ENCODE measurements at places on chromosomes 16 and 17.

DNA sequence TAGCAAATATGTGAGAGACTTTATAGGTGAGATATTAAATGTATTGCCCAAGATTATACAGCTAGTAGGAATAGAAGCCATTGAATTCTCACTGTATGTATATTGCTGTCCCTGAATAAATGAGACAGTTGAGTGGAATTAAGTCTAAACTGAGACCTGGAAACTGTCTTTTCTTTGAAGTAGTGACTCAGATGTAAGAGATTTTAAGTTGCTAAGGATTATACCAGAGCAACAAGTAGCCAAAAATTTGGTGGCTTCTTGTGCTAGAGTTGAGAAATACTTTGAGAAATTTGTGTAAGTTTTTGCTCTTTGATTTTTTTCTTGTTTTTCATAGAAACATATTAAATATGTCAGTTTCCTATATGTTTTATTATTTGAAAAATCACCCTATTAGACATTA, 58.7 kb downstream of the TANC2 start:
- no peak for DNase-seq

- no peak for DNase-seq
These were observed 24.2 kb downstream of the IGSF6 start for GRCh38 chr16:21628121-21628726.

DNA sequence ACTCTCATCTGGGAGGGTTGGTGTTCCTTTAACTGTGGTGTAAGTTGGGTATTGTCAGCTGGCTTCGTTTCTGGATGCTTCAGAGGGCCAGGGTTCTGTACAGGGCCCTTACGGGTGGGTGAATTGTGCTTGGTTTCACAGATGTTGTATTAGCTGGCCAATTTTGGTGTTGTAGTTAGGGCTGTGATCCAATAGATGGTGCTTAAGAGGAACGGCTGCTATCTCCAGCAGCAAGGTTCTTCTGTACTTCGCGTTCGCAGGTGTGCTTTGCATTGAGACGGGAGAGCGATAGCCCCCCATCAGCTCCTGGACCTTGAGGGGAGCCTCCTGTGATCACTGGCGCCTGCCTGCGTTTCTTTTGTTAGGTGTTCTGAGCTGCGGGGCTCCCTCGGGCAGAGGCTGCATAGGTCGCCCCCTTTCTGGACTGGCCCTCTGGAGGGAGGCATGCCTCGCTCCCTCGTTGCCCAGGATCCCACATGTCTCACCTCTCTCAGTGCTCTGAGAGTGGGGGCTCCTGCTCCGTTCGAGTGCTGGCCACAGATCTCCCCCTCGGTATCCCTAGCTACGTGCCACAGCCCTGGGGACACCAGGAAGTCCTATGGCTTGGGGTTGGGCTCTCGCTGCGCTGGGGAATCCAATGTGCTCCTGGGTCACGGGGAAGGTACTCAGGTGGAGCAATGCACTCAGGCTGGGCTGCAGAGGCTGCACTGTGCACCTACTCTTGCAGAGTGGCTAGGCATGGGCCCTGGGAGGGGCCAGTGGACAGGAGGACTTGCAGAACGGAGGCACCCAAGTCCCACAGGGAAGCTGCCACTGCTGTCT, 837 bp upstream of the PRDM7 start:
- DNase-seq, result no peak

GRCh38 chr16:31371619-31372484, 16.9 kb downstream of the ITGAX start:
- no peak for DNase-seq

GRCh38 chr16:87559945-87560344, 42.4 kb upstream of the JPH3 start:
- no peak for DNase-seq

DNA sequence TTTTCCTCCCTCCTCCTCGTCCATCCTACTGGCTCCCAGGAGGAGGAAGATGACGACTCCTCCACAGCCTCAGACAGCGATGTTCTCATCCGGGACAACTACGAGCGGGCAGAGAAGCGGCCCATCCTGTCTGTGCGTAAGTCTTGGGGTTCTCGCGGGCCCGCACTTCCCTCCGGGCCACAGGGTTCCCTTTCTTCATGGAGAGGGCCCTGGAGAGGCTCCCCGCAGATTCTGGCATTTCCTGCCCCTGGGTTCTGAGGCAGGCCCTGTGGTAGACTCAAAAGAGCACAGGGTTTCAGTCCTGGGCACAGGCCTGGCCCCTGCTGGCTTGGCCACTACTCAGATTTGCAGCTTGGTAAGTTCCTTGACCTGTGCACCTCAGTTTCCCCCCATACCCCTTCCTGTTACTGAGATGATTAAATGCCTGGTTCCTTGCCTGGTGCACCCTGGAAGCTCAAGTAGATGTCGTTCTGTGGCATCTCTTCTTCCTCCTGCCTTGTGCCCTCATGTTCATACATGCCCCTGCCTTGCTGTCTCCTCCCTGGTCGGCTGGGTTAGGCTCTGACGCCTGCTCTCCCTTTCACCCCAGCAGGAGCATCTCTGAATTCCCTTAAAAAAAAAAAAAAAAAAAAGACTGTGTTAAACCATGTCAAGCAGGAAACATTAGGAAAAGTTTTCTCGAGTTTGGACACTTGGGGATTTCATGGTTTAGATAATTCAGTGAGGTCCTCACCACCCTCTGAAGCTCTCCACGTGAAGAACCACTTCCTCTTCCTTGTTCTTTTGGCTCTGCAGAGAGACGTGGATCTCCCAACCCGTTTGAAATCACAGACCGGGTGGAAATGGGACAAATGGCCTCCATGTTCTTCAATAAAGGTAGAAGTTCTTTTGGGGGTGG, 14.3 kb upstream of the NAT9 start:
- no peak for DNase-seq

DNA sequence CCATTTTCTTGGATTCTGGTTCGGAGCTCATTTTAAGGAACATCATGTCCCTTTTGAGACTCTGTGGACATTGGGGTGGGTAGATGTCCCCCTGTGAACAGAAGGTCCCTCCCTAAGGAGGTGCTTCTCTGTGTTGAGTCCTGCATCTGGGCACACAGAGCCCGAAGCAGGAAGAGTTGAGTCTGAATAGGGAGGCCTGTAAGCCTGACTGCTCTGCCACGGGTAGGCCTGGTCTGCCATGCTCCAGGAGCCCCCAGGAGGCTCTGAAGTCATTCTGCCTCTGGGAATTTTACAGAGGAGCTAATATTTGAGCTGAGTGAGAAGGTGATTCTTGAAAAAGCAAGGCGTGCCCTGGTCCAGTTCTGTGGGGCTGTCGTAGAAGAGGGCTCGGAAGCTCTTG, 50.6 kb downstream of the TENT4B start:
- DNase-seq, result no peak

GRCh38 chr16:80105160-80105559, 435.6 kb upstream of the DYNLRB2 start:
- no peak for DNase-seq

GRCh38 chr17:1186923-1187771, 7.4 kb upstream of the ABR start:
- DNase-seq, result peak; percentile 40

Data from hematopoietic multipotent progenitor cell treated with erythropoietin and hydrocortisone succinate and interleukin-3 and kit ligand, for 17 days (in vitro differentiated cells).